ENCODE measurements at places on chromosomes 2 and 18.
A peak's percentile ranks its signal among the peaks of the same experiment; 100 is the strongest.

DNA sequence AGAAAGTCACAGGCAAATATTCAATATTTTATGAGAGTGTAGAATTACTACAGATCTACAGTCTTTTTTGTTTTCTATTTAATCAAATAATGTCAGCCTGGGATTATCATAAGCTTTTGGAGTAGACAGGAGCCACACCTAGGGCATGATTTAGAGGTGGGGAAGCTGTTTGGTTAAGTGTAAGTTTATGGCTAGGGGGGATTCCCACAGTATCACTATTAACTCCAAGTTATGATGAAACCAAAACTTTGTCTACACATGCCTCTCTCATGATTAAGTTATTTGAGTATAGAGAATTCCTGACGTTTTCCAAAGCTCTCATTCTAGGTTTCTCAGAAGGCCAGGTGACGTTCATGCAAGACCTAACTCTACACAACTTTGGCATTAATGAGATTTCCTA, 2.1 kb downstream of the SERPINB10 start:
- DNase-seq, result no peak

- DNase-seq, result no peak
Observed at GRCh38 chr2:144011098-144011497, 508.8 kb downstream of the ZEB2 start.

- DNase-seq, result no peak
Observed at GRCh38 chr2:172109256-172109987, 6.7 kb upstream of the DLX2 start.

GRCh38 chr2:191629001-191629453, 48.9 kb upstream of the NABP1 start:
- DNase-seq, result no peak

DNA sequence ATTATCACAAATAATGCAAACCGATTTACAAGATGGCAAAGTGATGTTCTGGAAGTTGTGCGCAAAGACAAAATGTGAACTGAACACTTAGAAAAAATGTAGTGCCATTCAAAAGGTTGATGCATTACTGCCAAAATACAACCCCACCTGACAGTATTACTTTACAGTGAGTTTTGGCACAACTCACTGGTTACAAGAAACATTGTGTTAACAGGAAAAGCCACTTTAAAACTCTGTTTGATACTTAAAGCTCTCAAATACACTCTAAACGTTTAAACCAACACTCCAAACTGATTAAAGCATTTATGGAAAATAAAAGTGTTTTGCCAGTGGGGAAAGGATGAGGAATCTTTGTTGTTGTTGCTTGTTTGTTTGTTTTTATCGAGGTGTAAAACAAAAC, 173.4 kb upstream of the SATB2 start:
- DNase-seq, result no peak

DNA sequence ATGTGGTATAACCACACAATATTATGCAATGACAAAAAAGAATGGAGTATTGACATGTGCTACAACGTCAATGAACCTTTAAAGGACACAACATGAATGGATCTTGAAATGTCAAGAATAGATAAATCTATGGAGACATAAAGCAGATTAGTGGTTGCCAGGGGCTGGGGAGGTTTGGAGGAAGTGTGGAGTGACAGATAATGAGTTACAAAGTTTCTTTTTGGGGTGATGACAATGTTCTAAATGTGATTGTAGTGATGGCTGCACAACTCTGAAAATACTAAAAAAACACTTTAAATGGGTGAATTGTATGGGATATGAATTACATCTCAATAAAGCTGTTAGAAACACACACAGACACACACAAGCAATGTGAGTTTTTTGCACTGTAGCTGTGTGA, 37.4 kb upstream of the C1D start:
- no peak for DNase-seq

DNA sequence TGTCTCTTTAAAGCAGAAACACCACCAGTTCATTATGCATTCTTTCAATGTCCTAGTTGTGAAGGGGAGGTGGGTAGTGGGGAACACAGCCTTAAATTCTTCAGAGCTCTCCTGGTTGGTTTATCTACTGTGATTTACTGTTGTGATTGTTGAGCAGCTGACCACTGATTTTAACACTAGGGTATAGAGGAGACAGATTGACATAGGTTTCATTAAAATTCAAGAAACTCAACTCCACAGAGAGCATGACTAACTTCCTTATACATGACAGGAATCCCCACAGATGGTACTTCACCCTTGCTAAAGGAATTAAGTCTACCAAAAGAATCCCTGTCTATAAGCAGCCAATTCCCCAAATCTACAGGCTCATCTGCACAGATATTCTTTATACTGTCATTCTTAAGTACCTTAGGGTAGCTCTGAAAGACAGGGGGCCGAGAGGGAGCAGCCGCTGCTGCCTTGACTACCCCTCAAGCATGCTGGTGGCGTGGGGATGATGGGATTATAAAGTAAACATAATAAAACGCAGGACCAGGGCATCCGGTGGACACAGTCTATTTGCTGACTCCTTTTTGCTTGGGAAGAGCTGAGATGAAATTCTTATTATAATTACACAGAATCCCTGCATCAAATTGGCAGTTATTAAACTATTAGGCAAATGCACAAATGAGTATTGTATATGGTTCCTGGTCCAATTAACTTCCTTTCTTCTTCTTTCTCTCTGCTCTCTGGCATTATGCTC, 1377.6 kb upstream of the PIK3C3 start:
- no peak for DNase-seq

GRCh38 chr18:11516751-11517503, 92.5 kb upstream of the SLC35G4 start:
- no peak for DNase-seq

DNA sequence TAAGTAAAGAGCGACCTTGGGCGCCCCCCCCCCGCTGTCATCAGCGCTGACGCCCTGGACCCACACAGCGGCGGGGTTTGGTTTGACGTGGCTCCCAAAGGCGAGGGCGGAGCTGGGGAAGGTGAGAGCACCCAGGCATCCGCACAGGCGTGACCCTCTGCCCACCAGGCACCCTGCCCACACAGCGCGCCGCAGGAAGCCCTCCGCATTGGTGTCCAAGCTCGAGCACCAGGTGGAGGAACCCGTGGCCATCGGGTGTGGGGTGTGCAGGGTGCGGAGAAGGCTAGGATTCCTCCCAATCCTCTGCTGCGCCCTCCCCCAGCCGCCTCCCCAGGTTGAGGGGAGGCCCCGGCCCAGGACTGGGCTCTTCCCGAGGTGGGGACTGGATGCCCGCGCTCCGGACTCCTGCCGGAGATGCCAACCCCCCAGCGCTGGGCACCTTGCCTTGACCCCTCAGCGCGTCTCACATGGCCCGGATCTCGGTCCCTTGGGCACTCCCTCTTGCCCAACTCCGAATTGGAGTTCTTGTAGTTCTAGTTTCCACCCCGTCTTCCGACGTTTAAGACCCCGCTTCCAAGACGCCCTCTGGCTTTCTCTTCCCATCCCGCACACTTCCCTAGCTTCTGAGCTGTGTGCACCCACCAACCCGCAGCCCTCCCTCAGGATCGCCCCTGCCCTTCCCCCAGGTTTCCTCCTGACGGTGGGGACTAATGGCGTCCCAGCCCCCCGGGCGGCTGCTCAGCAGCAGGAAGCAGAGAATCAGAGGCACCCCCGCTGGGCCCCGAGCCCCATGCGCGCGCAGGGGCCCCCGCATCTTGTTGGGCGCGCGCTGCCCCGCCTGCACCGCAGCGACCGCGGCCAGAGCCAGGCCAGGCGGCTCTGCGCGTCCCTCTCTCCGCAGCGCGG, 25.9 kb upstream of the RESP18 start:
- DNase-seq, result no peak

DNA sequence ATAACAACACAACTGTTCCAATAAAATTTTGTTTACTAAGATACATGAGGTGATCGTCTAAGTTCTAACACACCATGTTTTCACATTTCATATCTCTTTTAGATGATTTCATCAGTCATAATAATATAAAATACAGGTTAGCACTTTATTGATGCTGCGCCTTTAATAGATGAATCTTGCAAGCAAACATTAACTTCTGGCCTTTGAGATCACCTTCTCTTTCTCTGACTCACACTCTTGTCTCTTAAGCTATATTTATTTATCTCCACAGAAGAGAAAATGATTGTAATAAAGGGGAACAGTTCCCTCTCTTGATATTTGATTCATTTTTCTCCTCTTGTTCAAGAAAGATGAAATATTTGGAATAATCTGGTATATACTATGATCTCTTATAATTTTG, 603.3 kb upstream of the POU3F3 start:
- no peak for DNase-seq

DNA sequence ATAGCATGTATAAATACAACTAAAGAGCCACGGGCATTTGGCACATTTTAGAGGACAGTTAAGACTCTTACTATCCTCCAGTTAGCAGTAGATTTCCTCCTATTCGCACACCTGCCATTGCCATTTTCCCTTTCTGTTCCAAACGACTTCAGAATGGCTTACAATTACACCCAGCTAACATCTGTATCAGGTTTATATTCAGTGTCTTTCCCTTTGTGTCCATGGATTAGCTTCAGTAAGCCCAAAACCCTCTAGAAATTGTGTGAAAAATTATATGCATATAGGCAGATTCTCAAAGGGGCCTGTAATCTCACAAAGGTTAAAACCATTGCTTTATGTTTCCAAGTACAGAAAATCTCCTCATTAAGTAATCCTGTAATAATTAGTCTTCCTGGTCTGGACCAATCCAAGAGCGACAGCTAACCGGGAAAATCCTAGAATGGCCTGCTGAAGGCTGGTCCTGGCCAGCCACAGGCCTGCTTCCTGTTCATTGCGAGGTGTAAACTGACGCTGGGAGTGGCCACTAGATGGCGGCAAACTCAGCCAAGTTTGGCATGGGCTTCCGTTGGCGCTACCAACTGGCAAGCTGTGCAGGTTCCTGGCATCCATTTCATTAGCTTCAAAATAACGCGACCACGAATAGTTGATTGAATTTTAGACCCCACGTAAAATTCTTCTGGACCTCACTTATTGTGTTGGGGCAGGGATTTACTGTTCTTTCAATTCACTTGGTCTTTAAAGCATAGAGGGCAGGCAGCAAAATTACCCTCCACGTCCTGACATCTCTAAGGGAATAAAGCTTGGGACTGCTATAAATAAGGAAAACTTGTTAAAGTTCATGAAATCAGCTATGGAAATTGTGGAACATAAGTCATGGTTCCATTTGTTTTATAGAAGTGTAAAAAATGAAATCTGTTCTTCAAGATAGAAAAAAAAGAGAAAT, 17.1 kb downstream of the ARHGAP25 start:
- peak; percentile 70 for DNase-seq

- DNase-seq, result no peak
Observed at GRCh38 chr2:11701206-11701605, 31.2 kb upstream of the NTSR2 start.

GRCh38 chr2:198957181-198957580, 500.6 kb downstream of the SATB2 start:
- DNase-seq, result no peak

DNA sequence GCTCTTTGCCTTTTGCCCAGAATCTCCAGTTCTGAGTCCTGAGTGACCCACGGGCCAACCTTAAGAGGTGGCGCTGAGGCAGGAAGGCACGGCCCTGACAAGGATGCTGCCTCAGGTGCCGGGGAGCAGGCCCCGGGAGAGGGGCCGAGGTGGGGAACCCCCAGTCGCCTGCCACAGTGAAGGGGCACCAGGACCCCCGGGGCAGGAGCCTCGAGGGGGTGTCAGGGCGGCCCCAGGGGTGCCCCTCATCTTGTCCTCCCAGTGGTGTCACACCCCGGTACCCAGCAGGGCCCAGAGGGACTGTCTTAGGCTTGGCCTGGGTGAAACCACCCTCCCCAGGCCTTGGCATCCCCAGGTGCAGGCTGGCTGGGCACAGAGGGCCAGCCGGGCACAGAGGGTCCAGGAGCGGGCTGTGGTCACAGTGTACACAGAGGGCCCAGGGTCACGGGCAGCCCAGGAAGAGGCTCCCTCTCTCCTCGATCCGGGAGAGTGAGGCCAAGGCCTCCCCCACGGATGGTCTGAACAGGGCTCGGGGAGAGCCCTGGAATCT, 1.0 kb downstream of the PDCD1 start:
- DNase-seq, result no peak

- DNase-seq, result no peak
Observed at GRCh38 chr2:18402-19271, 27.7 kb downstream of the FAM110C start.

DNA sequence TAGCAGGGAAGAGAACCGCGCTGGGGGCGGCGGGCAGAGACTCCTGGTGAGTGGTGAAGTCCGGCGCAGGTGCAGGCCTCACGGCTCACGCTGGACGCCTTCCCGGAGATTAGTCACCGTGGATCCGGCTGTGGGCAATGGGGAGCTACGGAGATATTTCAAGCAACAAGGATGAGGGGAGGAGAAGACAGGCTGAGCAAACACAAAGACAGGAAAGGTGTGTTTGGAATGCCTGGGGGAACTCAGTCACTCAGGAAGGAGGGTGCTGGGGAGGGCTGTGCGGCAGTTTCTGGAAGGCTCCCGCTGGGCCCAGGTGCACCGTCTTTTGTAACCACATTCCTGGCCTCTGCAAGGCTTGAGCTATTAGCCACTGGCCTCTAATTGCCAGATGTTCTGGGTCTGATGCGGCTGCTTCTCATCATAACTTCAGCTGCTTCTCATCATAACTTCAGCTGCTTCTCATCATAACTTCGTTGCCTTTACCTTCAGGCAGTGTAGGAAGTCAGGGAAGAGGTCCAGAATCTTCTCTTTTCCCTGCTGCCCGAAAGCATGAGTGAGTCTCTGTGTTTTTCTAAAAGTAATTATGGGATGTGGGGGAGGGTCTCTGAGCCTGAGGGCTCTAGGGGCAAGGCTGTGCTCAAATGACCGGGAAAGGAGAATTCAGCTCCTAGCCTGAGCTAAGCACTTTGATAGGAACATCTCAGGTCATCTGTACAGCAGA, 118.9 kb downstream of the PXDN start:
- peak; percentile 54 for DNase-seq

- DNase-seq, result no peak
Observed at GRCh38 chr2:26382564-26382963, 19.2 kb upstream of the DRC1 start.

DNA sequence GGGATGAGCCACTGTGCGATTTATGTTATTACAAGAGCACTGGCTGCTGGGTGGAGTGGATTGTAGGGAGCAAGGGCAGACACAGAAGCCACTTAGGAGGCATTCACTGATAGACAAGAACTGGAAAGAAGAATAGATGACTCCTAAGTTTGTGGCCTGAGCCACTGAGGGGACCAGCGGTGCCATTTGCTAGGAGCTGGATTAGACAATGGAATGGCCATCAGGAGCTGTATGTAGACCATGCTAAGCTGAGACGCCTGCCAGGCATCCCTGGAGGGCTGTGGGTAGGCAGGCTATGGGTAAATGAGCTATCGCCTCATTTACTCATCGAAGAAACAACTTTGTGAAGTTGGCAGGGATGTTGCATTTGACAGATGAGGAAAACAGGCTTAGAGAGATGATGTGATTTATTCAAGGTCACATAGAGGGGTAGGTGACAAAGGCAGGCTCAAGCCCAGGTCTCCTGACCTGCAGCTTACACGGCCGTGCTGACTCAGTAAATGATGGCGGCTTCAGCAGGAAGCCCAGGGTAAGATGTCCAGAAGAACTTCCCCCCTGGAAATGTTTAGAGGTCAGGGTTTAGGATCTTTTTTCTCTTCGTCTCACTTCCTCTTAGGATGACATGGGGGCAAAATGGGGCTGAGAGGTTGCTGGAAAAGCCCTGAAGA, 2.8 kb downstream of the MFSD2B start:
- DNase-seq, result no peak
